ENCODE measurements at places on chromosomes 6 and 20. TPM values are rescaled to one million over a fixed set of nuclear protein-coding genes. Genes with fewer than 3 reads are reported as not detected.

ATP9A gene
- 22.4 TPM for total RNA-seq

- H3K4me3 ChIP-seq, result no peak overlapping the region
- H3K36me3 ChIP-seq, result no peaks in the 10 kb centered on the region
- H3K27ac ChIP-seq, result no peak overlapping the region
- H3K27me3 ChIP-seq, result no peaks in the 10 kb centered on the region
These were observed 68.1 kb downstream of the ADGB start for GRCh38 chr6:146666909-146667308.

GRCh38 chr20:35636095-35636494 lies 20.5 kb downstream of the SPAG4 start:
- no peak overlapping the region for H3K27ac ChIP-seq
- H3K4me3 ChIP-seq, result no peak overlapping the region
- peaks cover 12% of the 10 kb centered on the region for H3K36me3 ChIP-seq
- peaks cover 11% of the 10 kb centered on the region for H3K4me1 ChIP-seq

GRCh38 chr20:35240083-35240810 lies 13.8 kb downstream of the MMP24 start:
- H3K27me3 ChIP-seq, result peaks cover 4% of the 10 kb centered on the region
- H3K36me3 ChIP-seq, result no peaks in the 10 kb centered on the region
- DNase-seq, result no peak
- H3K4me1 ChIP-seq, result no peaks in the 10 kb centered on the region
- H3K27ac ChIP-seq, result no peak overlapping the region

SIRPG gene
- not detected for total RNA-seq

DNA sequence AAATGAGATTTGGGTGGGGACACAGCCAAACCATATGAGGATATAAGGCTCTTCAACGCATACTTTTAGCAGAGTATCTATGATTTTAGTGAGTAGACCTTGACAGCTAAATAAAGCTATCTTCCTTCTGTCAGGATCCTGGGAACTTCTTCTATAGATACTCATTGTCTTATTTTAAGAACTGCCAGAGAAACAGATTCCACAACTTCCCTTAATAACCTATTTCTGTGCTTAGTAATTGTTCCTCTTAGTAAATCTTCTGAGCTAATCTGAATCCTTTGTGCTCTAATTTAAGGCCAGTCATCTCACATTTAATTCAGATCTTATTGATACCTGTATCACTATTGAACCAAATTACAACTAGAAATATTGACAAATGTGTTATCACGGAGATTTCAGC lies 64.0 kb upstream of the CEP85L start:
- H3K4me1 ChIP-seq, result no peaks in the 10 kb centered on the region
- H3K36me3 ChIP-seq, result no peaks in the 10 kb centered on the region
- H3K27ac ChIP-seq, result no peak overlapping the region
- H3K27me3 ChIP-seq, result no peaks in the 10 kb centered on the region
- no peak for DNase-seq

DNA sequence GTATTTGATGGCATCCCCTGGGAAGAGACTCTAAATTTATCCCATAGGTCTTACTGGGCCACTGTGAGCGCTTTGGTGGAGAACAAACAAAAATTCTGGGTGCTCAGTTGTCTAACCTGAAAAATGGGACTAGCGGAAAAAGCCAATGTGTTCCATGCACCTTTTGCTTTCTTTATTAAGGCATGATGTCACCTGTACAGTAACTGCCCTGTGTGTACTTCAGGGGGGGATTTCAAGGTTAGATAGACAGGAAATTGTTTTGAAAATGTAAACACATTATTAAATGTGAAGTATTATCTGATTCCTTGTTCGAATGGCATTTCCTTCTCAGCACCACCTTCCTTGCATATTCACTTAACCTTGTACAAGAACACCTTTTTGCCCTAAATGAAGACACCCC lies 1.2 kb upstream of the EDN1 start:
- DNase-seq, result no peak
- peaks cover 12% of the 10 kb centered on the region for H3K4me1 ChIP-seq
- no peaks in the 10 kb centered on the region for H3K27me3 ChIP-seq
- no peak overlapping the region for H3K4me3 ChIP-seq
- no peak overlapping the region for H3K27ac ChIP-seq

DNA sequence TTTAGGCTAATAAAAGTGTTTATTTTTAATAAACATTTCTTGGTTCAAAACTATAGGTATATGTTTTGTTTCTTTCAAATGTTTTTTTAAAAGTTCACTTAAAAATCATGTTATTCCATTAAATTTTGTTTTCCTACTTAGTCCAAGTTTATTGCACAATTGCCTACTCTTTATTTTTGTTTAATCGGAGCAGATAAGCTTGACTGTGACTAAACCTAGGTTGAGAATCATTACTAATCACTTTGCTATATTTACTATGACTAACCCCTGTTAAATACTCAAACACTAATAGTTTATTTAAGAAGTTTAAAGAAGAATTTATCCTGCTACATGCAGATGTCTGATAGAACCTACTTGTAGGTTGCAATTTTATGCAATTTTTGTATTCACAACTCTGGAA lies 18.8 kb downstream of the MAP3K4 start:
- H3K4me3 ChIP-seq, result no peak overlapping the region
- H3K27ac ChIP-seq, result no peak overlapping the region
- peaks cover 8% of the 10 kb centered on the region for H3K4me1 ChIP-seq
- peak; percentile 89 for DNase-seq

MCCD1 gene
- not detected for total RNA-seq

DNA sequence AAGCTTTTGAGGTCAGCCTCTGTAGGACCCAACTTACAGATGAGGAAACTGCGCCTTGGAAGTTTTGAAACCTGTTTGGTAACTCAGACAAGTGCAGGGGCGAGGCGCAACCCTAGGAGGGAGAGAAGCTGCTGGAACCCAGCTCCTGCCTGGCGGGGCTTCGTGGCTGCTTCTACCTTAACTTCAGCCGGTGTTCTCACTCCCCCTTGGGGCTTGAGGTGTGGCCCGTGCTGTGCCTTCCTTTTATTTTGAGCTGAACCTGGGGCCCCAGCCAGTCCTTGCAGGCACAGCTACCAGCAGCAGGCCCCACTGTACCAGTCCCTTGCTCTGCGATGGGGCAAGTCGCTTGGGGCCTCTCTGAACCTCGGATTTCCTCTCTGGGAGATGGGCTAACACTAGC lies 12.0 kb downstream of the RBM38 start:
- DNase-seq, result no peak
- H3K27ac ChIP-seq, result no peak overlapping the region
- no peak overlapping the region for H3K4me3 ChIP-seq

All from IMR-90 (cell line).